ENCODE measurements at places on chromosomes 1 and 21. TPM values are rescaled to one million over a fixed set of nuclear protein-coding genes. Genes with fewer than 3 reads are reported as not detected.

GRCh38 chr1:47993416-47993740 is 3.8 kb downstream of the TRABD2B start:
- no peak for DNase-seq

DNA sequence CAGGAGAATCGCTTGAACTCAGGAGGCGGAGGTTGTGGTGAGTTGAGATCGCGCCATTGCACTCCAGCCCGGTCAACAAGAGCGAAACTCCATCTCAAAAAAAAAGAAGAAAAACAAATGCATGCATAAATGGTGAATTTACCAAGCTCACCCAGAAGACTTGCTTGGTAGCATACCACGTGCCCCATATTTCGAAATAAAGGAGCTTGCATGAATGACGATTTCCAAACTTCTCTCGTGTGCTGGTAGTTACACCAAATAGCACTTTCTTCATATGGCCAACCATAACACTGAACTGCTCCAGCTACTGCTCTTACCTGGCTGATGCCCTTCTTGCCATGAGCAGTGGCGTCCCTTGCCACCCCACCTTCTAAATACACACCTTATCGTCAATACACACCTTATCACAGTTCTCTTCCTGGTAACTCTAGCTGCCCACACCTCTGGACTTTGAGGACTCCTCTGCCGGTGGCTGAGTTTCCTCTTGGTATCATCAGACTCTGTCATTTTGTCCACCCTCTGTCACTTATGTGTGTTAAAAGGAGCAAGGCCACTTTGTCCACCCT is 2.8 kb downstream of the DOP1B start:
- peak; percentile 40 for DNase-seq

GRCh38 chr1:185074307-185074706 is 28.9 kb downstream of the RNF2 start:
- no peak for DNase-seq

DNA sequence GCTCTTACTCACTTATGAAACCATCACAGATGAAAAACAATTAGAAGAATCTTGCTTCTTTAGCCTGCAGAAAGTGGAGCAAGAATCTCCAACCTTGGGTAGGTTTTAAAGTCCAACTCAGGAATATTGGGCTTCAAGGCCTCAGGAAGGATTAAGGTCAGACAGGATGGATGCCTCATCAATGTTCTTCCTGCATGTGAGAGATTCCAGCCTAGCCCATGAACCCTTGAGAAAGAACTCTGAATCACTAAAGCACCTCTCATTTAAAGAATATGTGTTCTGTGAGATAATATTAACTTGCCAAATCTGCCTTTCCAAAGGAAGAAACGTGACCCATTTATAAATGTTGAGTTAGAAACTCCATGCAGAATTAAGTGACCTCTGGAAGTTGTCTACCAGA is 345.2 kb upstream of the CAMK1G start:
- DNase-seq, result no peak

DNA sequence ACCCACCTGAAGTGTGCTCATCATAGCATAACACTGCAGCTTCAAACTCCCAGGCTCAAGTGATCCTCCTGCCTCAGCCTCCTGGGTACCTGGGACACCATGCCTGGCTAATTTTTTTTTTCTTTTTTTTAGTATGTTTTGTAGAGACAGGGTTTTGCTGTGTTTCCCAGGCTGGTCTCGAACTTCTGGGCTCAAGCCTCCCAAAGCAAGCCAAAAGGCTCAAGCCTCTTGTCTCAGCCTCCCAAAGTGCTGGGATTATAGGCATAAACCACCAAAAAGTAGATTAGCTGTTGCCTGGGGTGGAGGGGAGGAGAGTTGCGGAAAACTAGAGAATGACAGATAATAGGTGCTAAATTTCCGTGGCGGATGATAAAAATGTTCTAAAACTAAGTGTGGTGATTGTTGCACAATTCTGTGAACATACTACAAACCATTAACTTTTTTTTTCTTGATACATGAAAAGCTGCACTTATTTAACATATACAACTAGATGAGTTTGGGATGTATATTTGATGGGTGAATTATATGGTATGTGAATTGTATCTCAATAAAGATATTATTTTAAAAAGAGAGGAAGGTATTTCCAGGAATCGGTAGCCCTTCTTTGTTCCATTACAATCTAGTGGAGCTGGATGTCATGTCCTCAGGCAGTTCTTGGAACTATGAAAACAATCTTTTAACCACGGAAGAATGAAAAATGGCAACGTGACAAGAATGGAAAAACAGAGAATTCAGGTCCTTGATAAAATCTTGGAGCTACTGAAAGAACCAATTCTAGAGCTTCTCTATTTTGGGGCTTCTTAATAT is 27.3 kb upstream of the MED18 start:
- DNase-seq, result peak; percentile 71

- peak; percentile 62 for DNase-seq
Observed at GRCh38 chr1:180271272-180272255, 41.5 kb downstream of the LHX4 start.

DNA sequence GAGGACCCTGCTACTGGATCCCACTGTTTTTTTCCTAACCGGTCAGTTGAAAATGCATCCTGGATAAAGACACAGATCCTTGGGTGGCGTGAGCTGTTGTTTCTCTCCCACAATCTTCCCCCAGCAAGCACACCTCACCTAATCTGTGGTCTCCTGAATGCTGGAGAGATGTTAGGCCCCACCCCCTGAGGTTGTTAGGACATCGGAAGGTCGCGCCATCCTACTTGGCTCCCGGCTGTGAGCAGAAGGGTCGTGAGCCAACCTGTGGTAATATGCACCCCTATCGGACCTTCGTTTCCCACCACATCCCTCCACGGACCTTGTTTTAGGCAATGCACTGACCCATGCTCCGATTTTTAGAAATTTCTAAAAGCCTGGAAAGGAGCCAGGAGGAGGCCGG is 89.9 kb upstream of the IPO9 start:
- DNase-seq, result no peak

The SLC66A1 gene
- total RNA-seq, result 18.6 TPM

The ZNF648 gene
- not detected for total RNA-seq

The PLA2G2D gene
- total RNA-seq, result not detected
